Transverse colon (tissue), 4 donors: ENCODE measurements at places on chromosomes 16 and 17. TPM values are rescaled to one million over a fixed set of nuclear protein-coding genes. Genes with fewer than 3 reads are reported as not detected.

Gene EEF2KMT
- total RNA-seq, result 7.2 TPM

Gene ITGAL
- 33.7 TPM for total RNA-seq

Gene NATD1
- 7.9 TPM for total RNA-seq

Gene SYNGR3
- total RNA-seq, result 2.9 TPM

Gene SHISA9
- total RNA-seq, result 1.6 TPM

Gene CD300A
- total RNA-seq, result 5.1 TPM

Gene VPS9D1
- total RNA-seq, result 21.3 TPM

Gene HBA2
- total RNA-seq, result 10.8 TPM

Gene TXNL4B
- 9.8 TPM for total RNA-seq

Gene HOXB5
- 10.8 TPM for total RNA-seq

Gene MAF
- 14.9 TPM for total RNA-seq

Gene CMTM2
- total RNA-seq, result not detected

Gene PROCA1
- 2.9 TPM for total RNA-seq

Gene CBX8
- total RNA-seq, result 1.5 TPM

Gene KCNH4
- not detected for total RNA-seq

Gene TMEM235
- total RNA-seq, result not detected

Gene IGF2BP1
- under 0.01 TPM for total RNA-seq

Gene ADAM11
- 2.0 TPM for total RNA-seq

Gene GAS7
- 9.2 TPM for total RNA-seq
